ENCODE measurements at places on chromosomes 6 and 20. TPM values are rescaled to one million over a fixed set of nuclear protein-coding genes. Genes with fewer than 3 reads are reported as not detected.
A peak's percentile ranks its signal among the peaks of the same experiment; 100 is the strongest.

Gene ARMC12
- total RNA-seq: 0.37 TPM

Gene CST5
- not detected for total RNA-seq

Gene ADA
- total RNA-seq: 15.3 TPM

Gene SOBP
- 1.0 TPM for total RNA-seq

Gene TPD52L1
- 10.8 TPM for total RNA-seq

Gene TREM2
- total RNA-seq: not detected

Gene CD40
- total RNA-seq: 21.3 TPM

GRCh38 chr6:161745594-161746141 lies 471.8 kb upstream of the AGPAT4 start:
- no peak for DNase-seq

DNA sequence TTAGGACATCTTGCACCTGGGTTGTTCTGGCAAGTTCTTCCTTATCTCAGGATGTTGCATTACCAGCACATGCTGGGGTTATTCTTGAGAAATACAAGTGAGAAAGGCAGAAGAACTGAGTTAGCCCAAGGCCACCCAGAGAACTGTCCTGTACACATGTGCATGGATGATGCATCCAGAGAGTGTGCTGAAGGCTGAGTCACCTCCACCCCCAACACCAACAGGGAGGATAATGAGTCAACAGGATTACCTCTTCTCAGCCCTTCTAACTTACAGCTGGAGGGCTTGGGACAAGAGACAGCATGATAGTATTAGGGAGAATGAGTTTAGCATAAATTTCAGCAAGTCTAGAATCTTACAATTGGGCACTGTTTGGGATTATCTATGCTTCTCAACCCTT lies 8.5 kb downstream of the SCGN start:
- DNase-seq: no peak

DNA sequence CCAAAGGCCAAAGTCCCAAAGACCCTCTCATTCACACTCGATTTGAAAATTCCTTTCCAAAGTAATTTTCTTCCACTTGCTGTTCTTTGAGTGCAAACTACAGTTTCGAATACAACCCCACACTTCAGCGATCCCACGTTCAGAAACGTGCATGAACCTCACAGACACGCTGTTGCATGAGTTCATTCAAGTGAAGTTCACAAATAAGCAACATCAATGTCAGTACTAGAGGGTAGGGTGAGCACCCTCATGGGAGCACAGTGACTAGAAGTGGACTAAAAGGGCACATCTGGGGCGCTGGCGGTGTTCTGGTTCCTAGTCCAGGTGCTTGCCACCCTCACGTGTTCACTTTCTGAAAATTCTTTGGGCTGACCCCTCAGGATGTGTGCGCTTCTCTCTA lies 59.0 kb downstream of the FAM50B start:
- DNase-seq: no peak

GRCh38 chr20:63636752-63637628 lies 10.1 kb upstream of the GMEB2 start:
- DNase-seq: no peak

DNA sequence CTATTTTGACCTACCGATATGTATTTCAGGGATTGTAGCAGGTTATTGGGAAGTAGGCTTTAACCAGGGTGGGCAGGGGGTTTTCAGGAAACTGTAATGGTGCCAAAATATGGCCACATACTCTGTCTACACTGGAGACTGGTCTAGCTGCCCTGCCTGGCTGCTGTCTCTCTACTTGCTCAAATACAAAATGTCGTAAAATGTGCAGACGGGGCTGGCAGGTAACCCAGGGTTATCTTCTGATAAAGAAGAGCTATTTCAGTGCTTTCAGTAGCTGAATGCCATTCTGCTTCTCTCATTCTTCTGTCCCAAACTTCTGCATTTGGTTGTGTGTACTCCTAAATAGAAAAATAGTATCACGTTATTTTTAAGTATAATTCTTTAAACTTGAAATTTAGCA lies 616.2 kb downstream of the EPM2A start:
- DNase-seq: no peak

DNA sequence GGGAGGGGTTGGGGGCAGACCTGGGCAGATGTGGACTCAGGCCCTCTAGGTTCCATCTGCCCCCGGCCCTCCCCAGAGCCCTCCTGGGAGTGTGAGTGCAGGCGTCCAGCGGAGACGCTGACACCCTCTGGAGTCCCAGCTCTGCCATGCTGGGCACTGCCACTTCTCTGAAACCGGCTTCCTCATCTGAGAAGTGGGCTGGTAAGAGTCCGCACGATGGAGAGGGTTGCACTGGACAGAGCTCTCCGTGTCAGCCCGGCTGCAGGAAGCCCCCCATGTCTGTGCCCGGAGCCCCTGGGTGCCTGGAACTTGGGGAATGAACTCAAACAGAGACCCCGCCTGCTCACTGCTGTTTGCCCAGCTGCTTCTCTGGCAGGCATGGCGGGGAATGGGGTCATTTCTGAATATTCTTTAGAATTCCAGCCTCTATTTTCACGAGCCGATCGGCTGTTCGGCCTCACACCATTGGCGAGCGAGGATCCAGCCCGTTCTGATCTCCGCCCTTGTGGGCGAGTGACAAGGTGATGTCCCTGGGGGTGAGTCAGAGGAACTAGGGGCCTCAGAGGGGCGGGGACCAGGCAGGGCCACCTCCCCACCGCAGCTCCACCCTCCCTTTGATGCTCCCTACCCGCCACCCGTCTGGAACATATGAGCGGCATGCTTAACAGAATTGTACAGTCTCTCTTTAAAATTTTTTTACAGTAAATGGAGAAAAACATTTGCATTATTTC lies 47.8 kb upstream of the GATA5 start:
- no peak for DNase-seq

GRCh38 chr20:41055679-41056078 lies 27.1 kb downstream of the TOP1 start:
- DNase-seq: no peak

DNA sequence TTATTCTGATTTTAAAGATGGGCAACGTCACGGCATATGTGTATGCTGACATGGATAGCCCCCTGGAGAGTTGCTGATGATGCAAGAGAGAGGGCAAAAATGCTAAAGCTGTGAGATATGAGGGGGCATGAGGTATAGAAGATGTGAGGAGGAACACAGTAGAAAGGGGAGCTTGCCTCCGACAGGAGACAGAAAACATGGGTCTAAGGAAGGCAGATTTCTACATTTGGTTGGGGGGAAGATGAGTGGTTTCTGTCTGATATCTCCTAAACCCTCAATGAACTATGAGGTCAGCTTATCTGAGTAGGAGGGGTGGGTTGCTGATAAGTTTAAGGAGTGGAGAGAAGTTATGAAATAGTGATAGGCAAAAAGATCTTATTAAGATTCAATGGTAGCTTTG lies 6.0 kb downstream of the RNF24 start:
- DNase-seq: no peak

- no peak for DNase-seq
These were observed 14.4 kb upstream of the SLC17A2 start for GRCh38 chr6:25944688-25945574.

- no peak for DNase-seq
These were observed 92.7 kb upstream of the GLP1R start for GRCh38 chr6:38955861-38956260.

DNA sequence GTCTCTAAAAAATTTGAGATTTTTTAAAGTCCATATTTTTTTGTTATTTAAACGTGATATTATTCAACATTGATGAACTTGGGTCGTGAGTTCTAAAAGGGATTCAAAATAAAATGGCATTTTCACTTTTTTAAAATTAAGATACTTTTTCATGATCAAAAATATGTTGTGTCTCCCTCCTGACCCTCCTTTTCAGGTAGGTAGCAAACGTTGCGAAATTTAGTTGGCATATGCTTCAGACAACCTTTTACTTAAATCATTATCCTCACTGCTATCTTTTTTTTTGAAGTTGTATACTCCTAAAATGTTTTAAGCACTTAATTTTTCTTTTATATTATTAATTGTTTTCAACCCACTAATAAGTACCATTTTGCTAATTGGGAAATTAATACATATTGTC lies 133.5 kb downstream of the ARHGAP18 start:
- DNase-seq: no peak

DNA sequence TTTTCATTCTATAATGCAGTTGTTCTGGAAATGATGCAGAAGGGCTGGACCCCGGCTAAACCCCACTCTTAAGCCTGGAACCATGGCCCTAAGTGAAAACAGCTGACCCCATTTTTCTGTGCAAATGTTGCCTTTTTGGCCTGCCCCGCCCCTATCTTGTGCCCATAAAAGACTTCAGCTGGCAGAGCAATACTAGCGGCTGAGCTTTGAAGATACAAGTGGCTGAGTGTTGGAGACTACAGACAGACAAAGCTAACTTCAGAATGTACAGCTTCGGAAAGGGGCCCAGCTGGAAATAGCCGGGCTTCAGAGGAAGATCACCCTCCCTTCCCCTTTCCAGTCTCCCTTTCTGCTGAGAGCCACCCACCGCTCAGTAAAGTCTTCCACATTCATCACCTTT lies 258.6 kb upstream of the SPTLC3 start:
- DNase-seq: no peak

- no peak for DNase-seq
These were observed 2.8 kb upstream of the TOMM6 start for GRCh38 chr6:41784581-41785171.

- DNase-seq: peak; percentile 69
These were observed 4.8 kb downstream of the F13A1 start for GRCh38 chr6:6315660-6316059.
